ENCODE measurements at places on chromosomes 7 and 10. TPM values are rescaled to one million over a fixed set of nuclear protein-coding genes. Genes with fewer than 3 reads are reported as not detected.

DNA sequence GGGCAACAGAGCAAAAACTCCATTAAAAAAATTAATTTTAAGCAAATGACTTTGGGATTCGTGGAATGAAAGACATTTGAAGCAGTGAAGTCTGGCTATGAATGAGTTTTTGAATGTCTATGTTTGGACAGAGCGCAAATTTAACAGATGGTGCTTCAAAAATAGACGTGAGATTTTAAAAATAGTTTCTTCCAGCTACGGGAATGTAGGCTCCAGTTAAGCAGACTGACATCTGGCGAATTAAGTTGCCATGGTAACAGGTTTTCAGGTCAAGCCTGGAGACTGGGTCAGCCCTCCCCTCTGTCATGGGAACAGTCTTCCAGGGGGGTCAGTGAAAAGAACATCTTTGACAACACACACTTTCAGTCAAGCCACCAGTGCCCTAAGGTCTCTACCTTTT, 62.0 kb downstream of the MYOF start:
- DNase-seq, result no peak

DNA sequence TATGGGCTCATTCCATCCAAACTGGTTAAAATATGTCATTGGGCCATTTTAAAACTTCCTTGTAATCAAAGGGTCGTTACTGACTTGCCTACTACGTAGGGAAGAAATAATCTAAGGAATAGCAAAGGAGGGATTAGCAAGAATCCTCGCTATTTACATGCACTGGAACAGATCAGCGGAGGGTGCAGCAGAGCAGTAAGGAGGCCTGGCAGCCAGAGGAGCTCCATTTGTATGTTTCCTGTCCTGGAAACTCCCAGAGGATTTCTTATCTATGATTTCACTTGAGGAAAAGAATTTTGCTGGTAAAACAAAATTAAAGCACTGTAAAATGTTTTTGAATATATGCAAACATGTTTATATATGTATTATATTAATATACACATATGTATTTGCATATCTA, 107.3 kb downstream of the TPK1 start:
- DNase-seq, result no peak

GRCh38 chr7:105837765-105838626, 38.4 kb downstream of the ATXN7L1 start:
- peak; percentile 62 for DNase-seq

DNA sequence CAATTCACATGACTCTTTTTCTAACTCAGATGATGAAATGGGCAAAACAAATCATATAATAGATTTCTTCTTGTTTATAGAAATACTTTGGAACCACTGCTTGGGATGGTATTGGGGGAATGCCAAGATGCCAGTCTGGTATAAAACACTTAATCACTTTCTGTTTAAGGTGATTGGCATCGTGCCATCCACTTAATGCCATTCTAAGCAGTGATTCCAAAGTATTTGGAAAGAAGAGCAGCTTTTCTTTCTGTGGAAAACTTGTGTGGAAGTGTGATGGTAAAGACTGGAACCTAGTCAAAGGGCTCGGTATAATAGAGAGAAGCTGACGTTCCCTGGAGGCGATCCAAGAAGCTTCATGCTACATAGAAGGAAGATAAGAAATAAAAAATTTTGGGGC, 120.6 kb downstream of the TMEM26 start:
- DNase-seq, result no peak

DNA sequence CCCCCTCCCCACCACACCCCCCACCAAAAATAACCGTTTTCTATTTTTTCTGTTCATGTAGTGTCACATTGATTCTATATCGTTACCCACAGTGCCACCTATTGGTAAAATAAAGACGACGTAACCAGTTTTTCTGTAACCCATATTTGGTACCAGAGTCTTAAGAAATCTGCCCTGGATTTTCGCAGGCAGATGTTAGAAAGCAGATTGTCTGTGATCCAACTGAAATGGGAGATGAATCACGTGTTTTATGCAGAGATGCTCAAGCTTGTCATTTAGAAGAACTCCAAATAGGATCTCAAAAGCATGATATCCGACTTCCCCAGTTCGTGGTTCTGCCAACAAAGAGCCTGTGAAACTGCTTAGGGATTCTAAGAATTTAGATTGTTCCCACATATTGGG, 261.1 kb upstream of the CSTF2T start:
- no peak for DNase-seq

DNA sequence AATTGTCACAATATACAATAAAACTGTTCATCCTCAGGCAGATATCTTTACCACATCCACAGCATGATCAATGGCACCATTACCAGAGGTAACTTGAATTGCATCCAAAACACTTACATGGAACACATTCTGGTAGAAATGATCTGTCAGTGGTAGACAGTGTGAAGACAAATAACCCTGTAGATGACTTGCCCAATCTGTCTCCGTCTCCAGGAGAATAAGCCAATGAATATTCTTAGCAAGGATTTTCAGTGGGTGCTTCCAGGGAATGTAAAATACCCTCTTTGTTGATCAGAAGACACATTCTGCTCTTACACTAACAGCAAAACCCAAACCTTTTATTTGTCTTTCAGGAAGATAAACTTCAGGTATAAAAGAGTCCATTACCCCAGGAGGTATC, 43.8 kb downstream of the VWC2 start:
- DNase-seq, result no peak

- DNase-seq, result no peak
Measured at GRCh38 chr7:139522830-139523198, 671 bp upstream of the CLEC2L start.

DNA sequence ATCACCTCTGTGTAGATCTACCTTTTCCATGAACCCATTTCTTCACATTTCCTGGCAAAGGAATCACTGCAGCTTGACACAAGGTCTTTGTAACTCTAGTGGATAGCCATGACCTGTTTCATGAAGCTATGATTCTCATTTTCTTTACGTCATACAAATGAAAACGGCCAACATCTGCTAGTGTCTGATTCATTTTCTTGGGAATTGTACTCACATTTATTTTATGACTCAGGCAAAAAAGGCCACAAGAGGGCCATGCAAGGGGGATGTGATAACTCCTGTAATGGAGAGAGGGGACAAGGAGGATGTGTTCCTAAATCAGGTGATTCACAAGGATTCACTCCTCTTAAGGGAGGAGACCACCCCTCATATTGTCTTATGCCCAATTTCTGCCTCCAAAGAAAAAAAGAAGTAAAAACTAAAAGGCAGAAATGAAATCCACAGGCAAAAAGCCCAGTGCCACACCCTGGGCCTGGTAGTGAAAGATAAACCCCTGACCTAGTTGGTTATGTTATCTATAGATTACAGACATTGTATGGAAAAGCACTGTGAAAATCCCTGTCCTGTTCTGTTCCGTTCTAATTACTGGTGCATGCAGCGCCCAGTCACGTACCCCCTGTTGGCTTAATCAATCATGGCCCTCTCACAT, 249.9 kb downstream of the IPMK start:
- DNase-seq, result no peak

DNA sequence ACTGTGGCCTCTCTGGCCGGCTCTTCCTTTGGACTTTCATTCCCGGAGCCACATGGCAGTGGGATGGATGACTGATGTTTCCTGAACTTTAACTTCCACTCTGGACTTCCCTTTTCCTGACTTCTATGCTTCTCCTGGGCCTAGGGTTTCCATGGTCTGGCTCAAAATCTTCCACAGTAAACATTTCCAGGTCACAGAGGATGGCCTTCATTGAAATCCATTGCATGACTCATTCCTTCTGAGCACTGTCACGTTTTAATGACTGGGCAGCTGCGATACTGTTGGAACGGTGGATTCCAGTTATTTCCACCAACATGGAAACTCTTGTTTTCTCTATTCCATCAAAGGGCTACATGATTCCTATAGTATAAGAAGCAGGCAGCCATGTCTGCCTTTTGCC, 24.4 kb upstream of the ZNF273 start:
- no peak for DNase-seq

DNA sequence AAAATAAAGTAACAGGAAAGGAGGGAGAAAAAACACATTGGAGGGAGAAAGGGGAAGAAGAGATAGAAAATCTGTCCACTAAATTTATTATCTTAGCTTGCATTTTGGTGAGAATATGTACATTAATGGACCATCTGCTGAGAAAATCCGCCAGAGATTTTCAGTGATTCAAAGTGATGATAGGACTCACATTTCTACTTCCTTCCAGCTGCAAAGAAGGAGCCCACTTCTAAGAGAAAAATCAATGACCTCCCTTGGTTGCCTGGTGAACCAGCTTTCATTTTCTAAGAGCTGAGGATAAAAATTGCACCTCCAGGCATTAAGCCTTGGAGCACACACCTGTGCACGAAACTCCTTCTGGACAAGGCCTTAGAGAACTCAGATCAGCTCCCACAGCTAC, 404.3 kb downstream of the SFMBT2 start:
- DNase-seq, result no peak

DNA sequence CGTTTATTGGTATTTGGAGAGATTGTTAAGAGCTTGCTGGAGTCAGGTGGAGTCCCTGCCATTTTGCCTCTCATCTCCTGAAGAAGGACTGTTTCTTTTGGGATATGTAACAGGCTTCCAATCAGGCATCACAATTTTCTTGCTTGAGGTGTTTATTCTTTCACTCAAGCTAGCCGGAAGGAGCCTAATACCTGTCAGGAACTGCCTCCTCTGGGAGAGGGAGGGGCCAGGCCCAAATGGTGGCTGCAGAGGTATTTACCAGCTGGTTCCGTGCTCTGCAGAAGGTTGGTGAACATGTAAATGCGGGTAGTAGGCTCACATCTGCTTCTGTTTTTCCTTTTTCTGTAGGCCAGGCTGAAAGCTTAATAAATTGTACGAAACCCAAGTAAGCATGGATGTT, 114.0 kb downstream of the TCF7L2 start:
- DNase-seq, result no peak

GRCh38 chr10:6109444-6109775, 20.6 kb downstream of the RBM17 start:
- DNase-seq, result no peak

- DNase-seq, result no peak
Measured at GRCh38 chr10:62501547-62501946, 127.4 kb downstream of the ZNF365 start.

- DNase-seq, result no peak
Measured at GRCh38 chr10:118669835-118670234, 74.4 kb upstream of the PRLHR start.

GRCh38 chr7:128777156-128778123, 1.8 kb upstream of the OPN1SW start:
- DNase-seq, result no peak

- peak; percentile 60 for DNase-seq
Measured at GRCh38 chr10:5812283-5813090, 747 bp downstream of the GDI2 start.

GRCh38 chr7:30164567-30164966, 29.8 kb downstream of the MTURN start:
- no peak for DNase-seq

Gene NKX1-2
- not detected for total RNA-seq

Gene CHST15
- total RNA-seq, result 15.3 TPM

Gene FGFBP3
- total RNA-seq, result 0.41 TPM

Gene AOC1
- not detected for total RNA-seq

Gene ELAPOR2
- 3.3 TPM for total RNA-seq

Gene LIPM
- not detected for total RNA-seq

Gene ADCYAP1R1
- total RNA-seq, result 6.6 TPM

Gene ENTPD1
- total RNA-seq, result 3.9 TPM

Gene DGKB
- total RNA-seq, result not detected

Gene PILRA
- total RNA-seq, result 2.3 TPM

Gene CDC123
- total RNA-seq, result 36.0 TPM

Gene SHLD2
- total RNA-seq, result 13.9 TPM

Data from psoas muscle (tissue), 8 donors.